ENCODE measurements at places on chromosomes 11 and 22. TPM values are rescaled to one million over a fixed set of nuclear protein-coding genes. Genes with fewer than 3 reads are reported as not detected.

SLC29A2 gene
- total RNA-seq, result 31.8 TPM

GRCh38 chr11:134503596-134503995, 91.6 kb upstream of the B3GAT1 start:
- DNase-seq, result no peak

GRCh38 chr11:50187220-50187619, 154.5 kb downstream of the OR4C45 start:
- no peak for DNase-seq

RBMXL2 gene
- total RNA-seq, result not detected

KCNQ1 gene
- 37.7 TPM for total RNA-seq

FAM227A gene
- total RNA-seq, result 0.79 TPM

RHOD gene
- total RNA-seq, result 51.0 TPM

GRCh38 chr11:3203221-3204043, 15.2 kb downstream of the MRGPRG start:
- no peak for DNase-seq

DNA sequence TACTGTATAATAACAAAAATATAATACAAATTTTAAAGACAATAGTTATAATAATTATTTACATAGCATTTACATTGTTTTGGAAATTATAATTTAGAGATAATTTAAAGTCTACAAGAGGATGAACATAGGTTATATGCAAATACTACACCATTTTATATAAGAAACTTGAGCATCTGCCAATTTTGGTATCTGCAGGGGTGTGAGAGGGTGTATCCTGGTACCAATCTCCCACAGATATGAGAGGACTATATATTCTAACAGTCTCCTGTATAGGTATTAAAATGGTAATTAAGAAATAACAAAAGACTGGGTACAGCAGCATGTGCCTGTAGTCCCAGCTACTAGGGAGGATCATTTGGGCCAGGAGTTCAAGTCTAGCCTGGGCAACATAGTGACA, 134.4 kb downstream of the APOL5 start:
- no peak for DNase-seq

GRCh38 chr11:133202816-133203215, 329.5 kb downstream of the OPCML start:
- no peak for DNase-seq

IGLL1 gene
- not detected for total RNA-seq

GRCh38 chr22:36027935-36028645, 534 bp downstream of the RBFOX2 start:
- no peak for DNase-seq

- DNase-seq, result no peak
These were observed 24.5 kb downstream of the MICAL3 start for GRCh38 chr22:17999851-18000250.

GRCh38 chr11:114230031-114230704, 66.0 kb upstream of the NNMT start:
- peak; percentile 36 for DNase-seq

P2RX6 gene
- total RNA-seq, result 5.5 TPM

DNA sequence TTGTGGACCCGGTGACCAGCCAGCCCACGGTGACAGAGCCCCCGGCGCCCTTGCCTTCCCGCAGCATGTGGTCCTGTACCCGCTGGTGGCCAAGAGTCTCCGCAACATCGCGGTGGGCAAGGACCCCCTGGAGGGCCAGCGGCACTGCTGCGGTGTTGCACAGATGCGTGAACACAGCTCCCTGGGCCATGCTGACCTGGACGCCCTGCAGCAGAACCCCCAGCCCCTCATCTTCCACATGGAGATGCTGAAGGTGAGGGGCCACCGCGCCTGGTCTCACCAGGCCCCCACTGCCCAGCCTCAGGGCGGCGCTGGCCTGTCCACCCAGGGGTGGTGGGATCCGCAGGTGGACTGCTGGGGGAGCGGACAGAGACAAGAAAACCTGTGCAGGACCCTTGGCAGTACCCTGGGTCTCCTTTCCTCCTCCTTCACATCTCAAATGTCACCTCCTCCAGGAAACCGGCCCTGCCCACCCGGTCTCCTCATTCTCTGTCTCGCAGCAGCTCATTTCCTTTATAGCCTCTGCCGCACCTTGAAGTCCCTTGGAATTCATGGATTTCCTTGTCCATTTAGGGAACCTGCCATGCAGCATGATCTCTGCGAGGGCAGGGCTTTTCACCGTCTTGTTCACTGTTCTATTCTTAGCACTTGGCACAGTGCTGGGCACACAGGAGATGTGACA, 6.5 kb downstream of the AIP start:
- DNase-seq, result no peak

DNA sequence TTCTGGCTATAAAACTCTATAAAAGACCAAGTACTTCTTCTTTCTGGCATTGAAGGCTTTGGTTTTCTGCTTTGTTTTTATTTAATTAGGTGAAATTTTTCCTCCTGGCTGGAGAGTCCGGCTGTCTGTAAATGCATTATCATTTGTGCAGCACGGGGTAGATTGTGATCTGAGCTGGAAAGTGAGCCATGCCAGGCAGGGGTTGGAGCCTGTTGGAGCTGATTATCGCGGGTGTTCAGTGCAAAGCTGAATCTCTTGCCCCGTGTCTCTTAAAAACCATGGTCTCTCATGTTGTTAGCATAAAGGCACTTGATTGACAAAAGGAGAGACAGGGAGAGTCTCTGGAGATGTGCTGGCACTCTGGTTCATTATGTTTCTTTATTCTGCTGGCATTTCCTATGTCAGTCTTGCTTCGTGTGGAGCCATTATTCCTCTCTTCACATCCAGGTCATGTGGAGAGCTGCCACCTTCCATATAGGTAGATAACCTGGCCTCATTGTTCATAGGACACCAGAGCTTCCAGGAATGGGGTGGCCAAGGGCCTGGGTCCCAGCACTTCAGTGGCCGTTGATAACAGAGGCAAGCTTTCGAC, 75.2 kb downstream of the LDLRAD3 start:
- DNase-seq, result no peak

All from right cardiac atrium (tissue), 5 donors.